ENCODE measurements at places on chromosomes 1 and 21.
A peak's percentile ranks its signal among the peaks of the same experiment; 100 is the strongest.

DNA sequence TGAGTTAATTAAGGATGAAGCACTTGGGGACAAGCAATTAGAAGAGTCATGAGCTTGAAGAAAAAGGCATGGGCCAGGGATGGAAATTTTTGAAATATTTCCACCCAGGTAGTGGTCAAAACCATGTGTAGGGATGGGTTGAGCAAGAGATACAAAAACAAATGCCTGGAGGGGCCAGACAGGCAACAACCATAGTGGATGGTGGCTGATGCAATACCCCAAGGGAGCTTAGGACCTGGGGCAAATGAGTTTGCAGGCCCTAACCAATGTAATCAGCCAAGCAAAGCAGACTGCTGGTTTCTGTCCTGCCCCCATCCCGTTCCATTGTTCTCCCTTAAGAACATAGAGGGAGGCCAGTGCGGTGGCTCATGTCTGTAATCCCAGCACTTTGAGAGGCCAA, 119.1 kb upstream of the FGGY start:
- DNase-seq: no peak

DNA sequence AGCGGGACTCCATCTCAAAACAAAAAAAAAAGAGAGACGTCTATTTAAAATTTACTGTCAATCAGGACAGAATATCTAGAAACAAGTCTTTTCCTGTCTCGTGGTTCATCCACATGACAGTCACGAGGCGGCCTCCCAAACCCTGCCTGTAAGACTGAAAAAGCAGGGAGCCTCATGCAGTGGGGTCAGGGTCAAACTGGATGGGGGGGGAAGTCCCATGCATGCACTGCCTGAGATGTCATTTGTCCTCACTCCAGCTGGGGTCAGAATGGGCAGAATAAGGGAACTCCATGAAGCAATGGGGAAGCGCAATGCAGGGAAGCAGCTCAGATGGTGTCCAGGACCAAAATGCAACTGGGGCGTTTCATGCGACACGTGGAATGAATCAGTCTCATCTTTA, 85.5 kb downstream of the PIK3CD start:
- no peak for DNase-seq

DNA sequence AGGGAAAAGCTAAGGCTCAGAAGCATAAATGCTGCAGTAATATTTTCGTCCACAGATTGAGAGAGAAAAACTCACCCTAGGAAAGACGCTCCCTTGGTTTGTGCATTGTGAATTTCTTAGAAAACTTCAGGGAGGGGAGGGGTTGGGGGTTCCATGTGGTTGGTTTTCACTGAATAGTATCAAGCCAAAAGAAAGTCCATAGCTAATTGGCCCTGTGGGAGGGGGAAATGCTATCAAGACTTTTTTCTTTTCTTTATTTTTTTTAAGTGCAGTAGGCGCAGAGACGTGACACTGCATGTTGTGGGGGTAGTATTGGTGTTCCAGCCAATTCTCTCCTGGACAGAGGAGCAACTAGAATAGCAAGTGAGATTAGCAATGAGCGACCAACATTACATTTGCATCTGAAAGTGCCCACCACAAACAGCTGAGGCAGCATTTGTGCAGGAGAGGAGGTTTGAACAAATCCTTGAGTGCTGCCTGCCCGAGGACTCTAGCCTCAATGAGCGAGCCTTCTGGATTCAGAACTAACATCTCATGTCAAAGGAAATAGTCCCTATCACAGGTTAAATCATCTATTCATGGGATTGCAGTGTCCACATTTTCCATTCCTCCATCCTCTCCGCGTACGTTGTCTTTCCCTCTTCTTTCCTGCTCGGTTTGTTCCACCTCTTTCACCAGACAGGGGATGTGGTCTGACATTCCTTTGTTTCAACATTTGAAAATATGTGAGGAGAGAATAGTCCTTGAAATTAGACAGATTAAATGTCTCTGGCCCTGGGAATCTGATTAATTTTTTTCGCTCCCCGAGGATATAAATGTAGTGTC, 118.0 kb upstream of the MARK1 start:
- no peak for DNase-seq

DNA sequence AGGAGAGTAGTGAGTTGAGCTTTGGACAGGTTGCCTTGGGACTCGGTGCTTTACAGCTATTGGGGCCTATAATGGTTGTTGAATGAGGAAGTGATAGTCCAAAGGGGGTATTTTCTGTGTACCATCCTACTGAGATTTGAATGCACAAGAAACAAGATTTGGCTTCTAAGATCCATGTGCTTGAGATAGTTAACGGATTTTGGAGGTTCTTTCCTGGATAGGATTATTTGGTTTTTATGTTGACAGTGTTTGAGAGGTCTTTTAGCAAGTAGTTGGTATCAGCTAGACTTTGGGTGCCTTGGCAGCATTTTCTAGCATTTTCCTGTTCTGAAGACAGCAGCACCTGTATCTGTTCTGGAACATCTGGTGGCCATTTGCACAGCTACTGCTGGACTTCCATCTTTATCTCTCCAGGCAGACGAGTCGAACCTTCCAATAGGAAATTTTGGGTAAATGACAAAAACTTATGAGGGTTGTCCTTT, 3.6 kb upstream of the SCAF4 start:
- no peak for DNase-seq

DNA sequence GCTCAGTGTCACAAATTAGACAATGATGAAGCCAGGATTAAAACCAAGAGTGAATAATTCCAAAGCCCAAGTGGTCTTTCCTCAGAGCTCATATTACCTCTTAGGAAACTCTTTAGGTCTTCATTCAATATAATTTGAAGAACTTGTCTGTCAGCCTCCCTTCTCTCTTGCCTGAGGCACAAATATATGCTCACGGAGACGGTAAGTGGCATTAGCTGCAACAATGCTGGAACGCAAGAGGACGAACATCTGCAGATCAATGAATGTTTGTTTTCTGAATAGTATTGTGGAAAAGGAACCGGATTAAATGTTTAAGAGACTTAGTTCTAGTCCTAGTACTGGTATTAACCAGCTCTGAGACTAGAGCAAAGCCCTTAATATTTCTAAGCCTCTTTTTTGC, 39.7 kb upstream of the LYST start:
- no peak for DNase-seq

GRCh38 chr1:56617141-56617540, 28.0 kb upstream of the PRKAA2 start:
- no peak for DNase-seq

GRCh38 chr1:2952371-2952770, 68.9 kb upstream of the ACTRT2 start:
- DNase-seq: no peak

DNA sequence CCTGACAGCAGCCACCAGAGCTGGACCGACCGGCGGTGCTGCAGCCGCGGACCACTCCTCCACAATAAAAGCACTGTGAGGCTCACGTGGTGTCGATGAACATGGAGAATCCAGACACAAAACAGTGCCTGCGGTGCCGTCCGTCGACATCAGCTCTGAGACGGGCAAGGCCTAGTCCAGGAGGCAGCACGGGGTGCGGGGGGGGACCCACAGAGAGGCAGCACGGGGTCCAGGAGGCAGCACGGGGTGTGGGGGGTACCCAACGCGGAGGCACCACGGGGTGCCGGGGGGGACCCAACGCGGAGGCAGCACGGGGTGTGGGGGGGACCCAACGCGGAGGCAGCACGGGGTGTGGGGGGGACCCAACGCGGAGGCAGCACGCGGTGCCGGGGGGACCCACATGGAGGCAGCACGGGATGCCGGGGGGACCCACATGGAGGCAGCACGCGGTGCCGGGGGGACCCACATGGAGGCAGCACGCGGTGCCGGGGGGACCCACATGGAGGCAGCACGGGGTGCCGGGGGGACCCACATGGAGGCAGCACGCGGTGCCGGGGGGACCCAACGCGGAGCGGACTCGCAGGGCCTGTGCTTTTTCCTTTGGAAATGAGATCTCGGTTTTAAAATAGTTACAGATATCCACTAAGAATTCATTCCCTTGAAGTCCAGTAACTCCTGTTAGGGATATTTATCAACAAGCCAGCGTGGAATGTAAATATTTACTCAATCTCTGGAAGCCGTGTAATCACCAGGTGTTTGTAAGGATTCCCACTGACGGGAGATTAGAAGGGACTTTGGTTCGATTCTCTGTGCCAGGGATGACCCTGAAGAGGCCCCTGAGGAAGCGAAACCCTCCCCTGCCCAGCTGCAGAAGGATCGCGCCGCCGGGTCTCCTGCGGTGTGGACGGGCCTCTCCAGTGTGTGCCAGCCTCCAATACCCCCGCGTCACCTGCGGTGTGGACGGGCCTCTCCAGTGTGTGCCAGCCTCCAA, 52.1 kb downstream of the COL6A1 start:
- no peak for DNase-seq

- peak; percentile 40 for DNase-seq
Observed at GRCh38 chr1:44786138-44786840, 1.7 kb downstream of the BEST4 start.

GRCh38 chr1:177948336-177948972, 21.4 kb downstream of the SEC16B start:
- peak; percentile 49 for DNase-seq

- no peak for DNase-seq
Observed at GRCh38 chr1:24745711-24746413, 615 bp downstream of the CLIC4 start.

- DNase-seq: no peak
Observed at GRCh38 chr1:239939602-239940001, 152.1 kb upstream of the FMN2 start.
